ENCODE measurements at places on chromosomes 11 and 22.

DNA sequence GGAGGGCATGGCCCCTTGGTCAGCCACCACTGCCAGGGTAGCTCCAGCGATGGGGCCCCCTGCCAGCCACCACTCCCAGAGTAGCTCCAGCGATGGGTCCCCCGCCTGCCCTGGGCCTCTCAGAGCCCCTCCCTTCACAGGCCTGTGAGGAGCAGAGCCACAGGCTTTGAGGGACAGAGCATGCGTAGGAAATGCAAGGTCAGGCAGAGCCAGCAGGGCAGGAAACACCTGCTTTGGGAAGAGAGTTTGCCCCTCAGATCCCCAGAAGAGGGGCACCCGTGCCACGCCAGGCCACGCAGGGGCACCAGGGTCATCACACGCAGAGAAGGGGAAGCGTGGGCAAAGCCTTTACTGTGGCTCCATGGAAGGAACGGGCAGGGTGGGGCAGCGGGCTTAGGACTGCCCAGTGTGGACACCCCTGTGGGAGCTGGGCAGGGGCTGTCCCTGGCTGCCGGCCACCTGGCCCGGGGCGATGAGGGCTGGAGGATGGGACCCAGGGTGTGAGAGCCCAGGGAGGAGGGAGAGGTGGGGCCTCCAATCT, 477.8 kb downstream of the BRD1 start:
- no peak for DNase-seq

- peak; percentile 40 for DNase-seq
Measured at GRCh38 chr11:12411806-12412727, 34.7 kb downstream of the PARVA start.

DNA sequence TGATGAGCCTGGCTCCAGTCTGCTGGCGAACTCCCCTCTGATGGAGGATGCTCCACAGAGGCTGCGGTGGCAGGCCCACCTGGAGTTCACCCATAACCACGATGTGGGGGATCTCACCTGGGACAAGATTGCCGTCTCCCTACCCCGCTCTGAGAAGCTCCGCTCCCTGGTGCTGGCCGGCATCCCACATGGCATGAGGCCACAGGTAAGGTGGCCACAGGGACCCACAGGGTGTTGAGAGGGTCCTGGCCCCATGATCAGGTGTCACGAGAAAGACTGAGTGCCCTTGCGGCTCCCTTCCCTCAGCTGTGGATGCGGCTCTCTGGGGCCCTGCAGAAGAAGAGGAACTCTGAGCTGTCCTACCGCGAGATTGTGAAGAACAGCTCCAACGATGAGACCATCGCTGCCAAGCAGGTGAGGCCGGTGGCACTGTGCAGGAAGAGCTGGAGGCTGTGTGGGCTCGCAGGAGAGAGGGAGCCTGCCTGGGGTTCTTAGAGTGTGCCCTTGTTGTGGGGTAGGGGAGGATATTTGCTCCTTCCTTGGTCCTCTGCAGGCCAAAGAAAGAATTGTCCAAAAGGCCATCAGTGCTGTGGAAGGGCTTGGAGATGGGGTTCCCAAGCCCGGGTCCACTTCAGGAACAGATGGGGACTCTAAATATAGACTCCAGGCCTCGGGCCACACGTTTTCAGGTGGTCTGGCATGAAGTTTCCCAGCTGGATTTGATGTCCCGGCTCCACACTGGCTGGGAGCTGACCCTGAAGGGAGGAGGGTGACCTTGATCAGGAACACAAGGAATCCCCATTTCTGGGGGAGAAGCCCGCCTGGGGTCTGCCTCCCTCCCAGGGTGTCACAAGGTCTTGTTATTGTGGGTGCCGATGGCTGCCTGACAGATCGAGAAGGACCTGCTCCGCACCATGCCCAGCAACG, 34.1 kb downstream of the SGSM3 start:
- no peak for DNase-seq

GRCh38 chr22:20565079-20565734, 57.8 kb downstream of the MED15 start:
- no peak for DNase-seq
